ENCODE measurements at places on chromosomes 1 and 21.
A peak's percentile ranks its signal among the peaks of the same experiment; 100 is the strongest.

GRCh38 chr1:206143537-206144172 is 26.5 kb upstream of the AVPR1B start:
- no peak for DNase-seq

GRCh38 chr21:36749935-36750575 is 51.1 kb downstream of the SIM2 start:
- DNase-seq = no peak

DNA sequence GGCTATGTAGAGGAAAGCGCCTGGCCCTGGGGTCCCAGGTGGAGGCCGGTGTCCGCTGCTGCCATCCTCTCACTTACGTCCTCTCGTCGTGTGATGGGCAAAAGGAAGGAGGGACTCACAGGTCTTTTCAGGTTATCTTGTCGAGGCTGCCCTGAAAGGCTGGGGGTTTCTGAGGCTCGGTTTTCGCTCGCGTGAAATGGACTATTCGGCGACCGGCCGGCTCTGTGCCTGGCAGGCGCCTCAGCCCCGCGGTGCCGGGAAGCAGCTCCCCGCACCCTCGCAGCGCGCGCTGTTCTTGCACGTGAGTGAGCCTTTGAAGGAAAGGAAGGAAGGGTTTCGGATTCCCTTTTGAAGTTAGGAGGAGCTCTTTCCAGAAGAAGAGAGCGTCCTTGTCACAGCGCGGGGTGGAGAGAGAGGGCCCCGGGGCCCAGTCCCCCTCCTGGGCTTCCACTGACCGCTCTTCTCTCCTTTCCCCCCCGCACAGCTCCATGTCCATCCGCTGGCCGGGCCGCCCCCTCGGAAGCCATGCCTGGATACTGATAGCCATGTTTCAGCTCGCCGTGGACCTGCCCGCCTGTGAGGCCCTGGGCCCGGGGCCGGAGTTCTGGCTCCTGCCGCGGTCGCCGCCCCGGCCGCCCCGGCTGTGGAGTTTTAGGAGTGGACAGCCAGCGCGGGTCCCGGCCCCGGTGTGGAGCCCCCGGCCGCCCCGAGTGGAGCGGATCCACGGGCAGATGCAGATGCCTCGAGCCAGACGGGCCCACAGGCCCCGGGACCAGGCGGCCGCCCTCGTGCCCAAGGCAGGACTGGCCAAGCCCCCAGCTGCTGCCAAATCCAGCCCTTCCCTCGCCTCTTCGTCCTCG is 57.2 kb downstream of the AJAP1 start:
- DNase-seq = no peak

GRCh38 chr1:64268653-64269557 is 65.5 kb downstream of the UBE2U start:
- peak; percentile 83 for DNase-seq

DNA sequence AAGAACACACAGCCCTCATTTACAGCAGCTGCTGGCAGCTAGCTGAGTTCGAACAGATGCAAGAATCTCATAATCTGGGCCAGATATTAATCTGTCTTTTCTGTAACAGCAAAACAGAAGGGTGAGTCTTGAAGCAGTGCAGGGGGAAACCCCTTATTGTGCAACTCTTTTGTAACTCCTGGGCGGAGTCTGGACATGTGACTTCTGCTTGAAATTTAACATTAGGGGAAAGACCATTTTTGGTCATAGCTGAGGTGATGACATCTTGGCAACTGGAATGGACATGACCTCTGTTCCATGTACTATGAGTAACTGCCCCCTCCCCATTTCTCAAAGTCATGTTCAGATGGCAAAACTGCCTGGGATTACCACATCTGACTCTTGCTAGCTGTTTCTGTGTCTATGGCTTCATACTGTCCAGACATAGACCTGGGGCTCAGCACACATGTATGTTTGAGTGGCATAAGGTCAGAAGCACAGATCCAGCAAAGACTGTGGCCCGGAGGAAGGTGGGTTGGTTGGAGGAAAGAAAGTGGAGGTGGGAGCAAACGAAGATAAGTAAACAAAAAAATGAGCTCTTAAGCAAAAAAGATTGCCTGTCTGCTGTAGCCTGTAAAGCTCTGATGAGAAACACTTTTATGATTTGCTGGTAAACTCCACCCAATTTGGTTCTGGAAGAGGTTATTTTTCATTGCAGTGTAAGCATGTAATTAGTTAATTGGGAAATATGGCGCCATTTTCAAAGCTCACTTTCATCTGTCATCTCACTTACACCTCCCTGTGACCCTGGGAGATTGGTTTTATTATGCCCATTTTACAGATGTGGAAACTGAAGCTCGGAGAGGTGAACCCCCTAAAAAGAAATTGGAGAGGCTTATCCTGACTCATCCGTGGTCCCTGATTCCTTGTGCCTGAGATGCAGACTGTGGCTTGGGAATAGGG is 26.1 kb downstream of the ETS2 start:
- peak; percentile 95 for DNase-seq

- no peak for DNase-seq
Observed at GRCh38 chr1:197343663-197344273, 75.7 kb downstream of the CRB1 start.

DNA sequence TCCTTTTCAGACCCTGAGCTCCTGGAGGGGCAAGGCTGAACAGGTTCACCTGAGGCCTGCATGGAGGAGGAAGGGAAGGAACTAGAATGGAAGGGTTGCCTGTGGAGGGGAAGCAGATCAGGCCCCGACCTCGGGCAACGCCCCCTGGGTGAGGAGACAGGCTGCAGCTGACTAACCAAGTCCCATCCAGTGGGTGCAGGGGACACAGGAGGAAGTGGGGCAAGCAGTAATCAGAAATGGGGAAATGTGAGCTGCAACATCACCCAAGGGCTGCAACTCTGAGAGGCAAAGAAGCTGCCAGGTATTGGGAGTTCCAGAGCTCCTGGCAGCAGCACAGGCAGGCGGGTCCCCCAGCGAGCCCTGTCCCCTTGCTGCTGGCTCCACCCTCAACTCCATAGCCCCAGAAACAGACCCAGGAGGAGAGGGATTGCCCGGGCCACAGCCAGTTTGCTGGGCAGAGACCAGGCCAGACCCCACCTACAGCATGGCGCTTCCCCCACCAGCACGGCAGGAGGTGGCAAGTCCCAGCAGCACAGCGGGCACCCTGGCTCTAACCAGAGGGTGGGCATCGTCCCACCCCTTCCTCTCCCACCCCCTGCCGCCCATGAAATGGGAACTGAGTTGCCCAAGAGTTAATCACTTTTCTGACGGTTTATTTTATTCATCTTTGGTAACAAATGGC is 38.5 kb downstream of the MRPL37 start:
- no peak for DNase-seq

DNA sequence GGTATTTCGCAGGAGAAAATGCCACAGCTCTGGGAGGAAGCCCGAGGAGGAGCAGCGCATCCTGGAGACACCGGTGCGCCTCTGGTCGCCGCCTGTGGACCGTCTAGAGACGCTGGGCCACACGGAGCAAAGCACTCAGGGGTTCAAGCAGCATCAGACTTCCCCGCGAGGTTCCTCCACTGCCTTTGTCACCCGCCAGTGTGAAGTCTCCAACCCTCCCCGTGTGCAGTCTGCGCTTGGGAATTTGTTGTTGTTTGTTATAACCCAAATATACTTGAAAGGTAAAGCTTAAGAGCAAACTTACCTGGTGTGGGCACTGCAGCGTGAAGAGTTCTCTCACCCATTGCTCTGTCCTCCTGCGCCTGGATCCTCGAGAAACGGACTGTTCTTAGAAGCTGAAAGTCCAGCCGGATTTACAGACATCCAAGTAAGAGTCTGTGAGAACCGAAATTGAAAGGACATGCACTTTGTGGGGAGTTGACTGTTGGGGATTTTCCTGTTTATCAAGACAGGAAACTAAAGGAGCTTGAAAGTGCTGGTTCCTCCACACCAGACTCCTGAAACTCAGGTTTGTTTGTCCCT is at the start of gene GBP4:
TSS of gene GBP4 (minus strand) at position 452 of the 582 bp plus-strand sequence. CDS start at position 344, 108 bp downstream.
- DNase-seq = peak; percentile 70

GRCh38 chr1:17250601-17251000 is 1.7 kb downstream of the PADI3 start:
- DNase-seq = no peak

- DNase-seq = peak; percentile 63
Observed at GRCh38 chr21:45299026-45299863, 11.6 kb upstream of the POFUT2 start.

GRCh38 chr1:150875197-150876118 is 941 bp downstream of the ARNT start:
- no peak for DNase-seq
